ENCODE measurements at places on chromosomes 5 and 9. TPM values are rescaled to one million over a fixed set of nuclear protein-coding genes. Genes with fewer than 3 reads are reported as not detected.

The ITK gene
- not detected for total RNA-seq

The AGXT2 gene
- total RNA-seq = not detected

The SLCO6A1 gene
- not detected for total RNA-seq

The ARL14EPL gene
- total RNA-seq = not detected

The FBXO4 gene
- total RNA-seq = 12.3 TPM

The PROB1 gene
- total RNA-seq = 1.5 TPM

The TSLP gene
- total RNA-seq = 1.2 TPM

The SPINK1 gene
- total RNA-seq = not detected

The SYK gene
- not detected for total RNA-seq

The PTGES gene
- total RNA-seq = 4.0 TPM

The IL13 gene
- not detected for total RNA-seq

The CAPSL gene
- total RNA-seq = 1.3 TPM

The SOHLH1 gene
- total RNA-seq = not detected

The ELOVL7 gene
- not detected for total RNA-seq

The NMUR2 gene
- not detected for total RNA-seq

The RBM18 gene
- total RNA-seq = 6.4 TPM

The WNK2 gene
- not detected for total RNA-seq

The SOWAHA gene
- not detected for total RNA-seq

The ADGRV1 gene
- 0.17 TPM for total RNA-seq

The EHMT1 gene
- total RNA-seq = 47.4 TPM

The PCDHA10 gene
- not detected for total RNA-seq

The ALDH7A1 gene
- 26.9 TPM for total RNA-seq

The ORM2 gene
- total RNA-seq = not detected

Data from bronchus fibroblast of lung (primary cell).